Right renal pelvis (tissue), 4 donors: ENCODE measurements at places on chromosomes 2 and 18.

GRCh38 chr2:205715831-205716525 is 33.7 kb downstream of the NRP2 start:
- DNase-seq, result no peak

- no peak for DNase-seq
These were observed 42.6 kb upstream of the RAPGEF4 start for GRCh38 chr2:172693037-172693436.

GRCh38 chr2:70641263-70641784 is 87.7 kb upstream of the TGFA start:
- DNase-seq, result no peak

GRCh38 chr2:157244691-157245090 is 12.8 kb upstream of the GALNT5 start:
- DNase-seq, result no peak

GRCh38 chr2:191569025-191569424 is 108.9 kb upstream of the NABP1 start:
- no peak for DNase-seq

- DNase-seq, result no peak
These were observed 5.2 kb upstream of the NOSTRIN start for GRCh38 chr2:168797286-168797655.

- DNase-seq, result no peak
These were observed 21.1 kb downstream of the CFAP210 start for GRCh38 chr2:169673106-169673505.

GRCh38 chr18:23243178-23243577 is 107.9 kb downstream of the CABLES1 start:
- no peak for DNase-seq
